ENCODE measurements at places on chromosomes 5 and 9.

DNA sequence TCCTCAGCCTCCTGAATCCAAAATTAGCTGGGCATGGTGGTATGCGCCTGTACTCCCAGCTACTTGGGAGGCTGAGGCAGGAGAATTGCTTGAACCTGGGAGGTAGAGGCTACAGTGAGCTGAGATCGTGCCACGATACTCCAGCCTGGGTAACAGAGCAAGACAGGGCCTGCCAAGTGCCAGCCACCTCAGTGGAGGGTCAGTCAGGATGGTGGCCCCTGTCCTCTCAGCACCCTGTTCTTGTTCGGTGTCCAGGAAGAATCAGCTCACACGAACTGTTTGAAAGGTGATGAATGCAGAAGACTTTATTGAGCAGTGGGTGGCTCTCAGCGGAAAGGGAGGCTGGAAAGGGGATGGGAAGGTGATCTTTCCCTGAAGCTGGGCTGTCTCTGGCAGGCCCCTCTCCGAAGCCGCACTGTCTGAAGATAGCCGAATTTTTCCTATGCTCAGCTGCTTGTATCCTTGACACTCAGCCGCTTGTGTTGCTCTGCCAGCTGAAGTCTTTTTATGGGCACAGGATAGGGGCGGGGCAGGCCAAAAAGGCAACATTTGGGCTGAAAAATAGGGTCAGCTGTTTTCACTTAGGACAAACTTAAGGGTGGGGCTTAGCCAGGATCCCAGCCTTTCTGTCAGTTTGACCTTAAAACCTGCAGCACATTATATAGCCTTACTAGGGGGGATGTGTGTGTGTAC lies 50.9 kb downstream of the UBE2R2 start:
- no peak for DNase-seq

- no peak for DNase-seq
Measured at GRCh38 chr9:84375954-84376353, 35.4 kb upstream of the SLC28A3 start.

- no peak for DNase-seq
Measured at GRCh38 chr9:95645579-95645978, 128.8 kb upstream of the PTCH1 start.

DNA sequence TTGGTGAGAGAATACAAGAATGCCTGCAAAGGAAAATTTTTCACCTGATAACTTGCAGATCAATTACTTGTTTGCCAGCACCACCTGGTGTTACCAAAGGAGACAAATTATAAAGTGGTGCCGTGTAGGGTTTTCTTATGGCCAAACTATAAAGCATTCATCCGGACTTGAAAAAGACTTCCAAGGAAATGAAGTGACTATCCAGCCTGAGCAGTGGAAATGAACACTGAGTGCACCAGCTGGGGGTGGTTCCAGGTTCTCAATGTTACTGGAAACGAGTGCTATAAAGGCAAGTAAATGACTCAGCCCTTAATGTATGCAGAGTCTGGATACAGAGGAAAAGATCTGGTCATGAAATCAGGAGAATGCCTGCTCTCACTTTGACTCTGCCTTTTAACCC lies 113.1 kb downstream of the DNAH5 start:
- no peak for DNase-seq

DNA sequence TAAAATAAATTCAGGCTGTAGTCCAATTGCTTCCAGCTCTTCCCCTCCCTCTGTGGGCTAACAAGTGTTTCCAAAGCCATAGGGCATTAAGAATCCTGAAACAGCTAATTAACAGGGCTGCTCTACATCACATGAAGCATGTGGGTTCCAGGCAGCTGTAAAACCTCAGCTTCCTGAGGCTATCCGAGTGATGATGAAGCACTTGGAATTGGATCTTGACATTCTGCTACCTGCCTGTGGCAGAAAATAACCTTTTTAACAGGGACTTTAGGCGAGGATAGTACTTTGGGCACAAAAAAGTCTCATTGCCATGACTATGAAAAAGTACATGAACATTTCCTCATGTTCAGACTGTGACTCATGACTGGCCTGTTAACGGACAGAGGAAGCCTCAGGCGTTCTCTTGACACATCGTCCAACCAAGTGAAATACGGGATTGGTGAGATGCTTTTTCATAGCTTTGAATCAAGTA lies 107.2 kb downstream of the PDE4D start:
- no peak for DNase-seq

DNA sequence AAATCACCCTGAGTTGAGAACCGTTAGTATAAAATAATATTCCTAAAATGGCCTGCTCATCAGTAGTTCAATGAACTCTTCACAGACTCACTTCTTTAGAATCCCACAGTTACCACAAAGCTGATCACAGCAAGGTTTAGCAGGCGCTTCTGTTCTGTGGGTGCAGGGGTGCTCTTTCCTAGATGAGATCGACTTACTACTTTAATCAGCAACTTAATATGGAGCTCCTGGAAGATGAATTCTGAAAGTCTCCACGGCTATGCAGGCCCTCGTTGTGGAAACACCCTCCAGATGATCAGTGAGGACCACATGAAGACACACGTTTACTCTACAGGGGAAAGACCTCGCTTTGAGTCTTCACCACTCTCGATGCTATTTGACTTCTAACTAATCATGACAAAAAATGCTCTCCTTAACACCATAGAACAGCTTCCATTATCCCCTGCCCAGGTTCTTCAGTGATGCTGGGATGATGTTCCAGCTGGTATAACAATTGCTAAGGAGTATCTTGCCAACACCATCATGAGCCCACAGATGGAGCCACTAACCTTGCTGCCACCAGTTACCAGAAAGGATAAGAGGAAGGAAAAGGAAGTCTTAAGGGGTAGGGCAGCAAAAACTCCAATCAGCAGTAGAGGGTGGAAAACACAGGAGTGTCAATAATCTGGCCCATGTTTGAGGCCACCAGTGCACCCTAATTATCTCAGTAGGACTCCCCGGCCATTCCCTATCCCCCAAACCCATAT lies 17.9 kb upstream of the GPX8 start:
- DNase-seq, result no peak

GRCh38 chr9:128420060-128420650 lies 502 bp upstream of the CERCAM start:
- peak; percentile 73 for DNase-seq

DNA sequence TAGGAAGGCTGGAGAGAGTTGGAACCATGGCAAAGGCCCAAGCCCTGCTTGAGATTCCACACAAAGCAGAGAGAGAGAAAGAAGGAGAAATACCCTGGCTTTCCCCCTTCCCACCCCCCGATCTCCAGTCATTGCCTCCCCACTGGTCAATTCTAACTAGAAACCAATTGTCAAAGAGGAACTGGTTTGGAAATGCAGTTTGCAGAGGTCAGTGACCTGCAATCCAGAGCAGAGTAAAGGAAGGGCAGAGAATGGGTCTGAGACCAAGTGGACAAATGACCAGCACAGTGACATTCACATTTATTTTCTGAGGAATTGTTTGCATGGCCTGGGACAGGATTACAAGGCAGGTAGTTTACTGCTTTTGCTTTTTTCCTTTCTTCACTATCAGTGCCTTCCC lies 37.5 kb upstream of the ZFYVE16 start:
- DNase-seq, result no peak

- no peak for DNase-seq
Measured at GRCh38 chr5:163596608-163597315, 91.3 kb downstream of the MAT2B start.

DNA sequence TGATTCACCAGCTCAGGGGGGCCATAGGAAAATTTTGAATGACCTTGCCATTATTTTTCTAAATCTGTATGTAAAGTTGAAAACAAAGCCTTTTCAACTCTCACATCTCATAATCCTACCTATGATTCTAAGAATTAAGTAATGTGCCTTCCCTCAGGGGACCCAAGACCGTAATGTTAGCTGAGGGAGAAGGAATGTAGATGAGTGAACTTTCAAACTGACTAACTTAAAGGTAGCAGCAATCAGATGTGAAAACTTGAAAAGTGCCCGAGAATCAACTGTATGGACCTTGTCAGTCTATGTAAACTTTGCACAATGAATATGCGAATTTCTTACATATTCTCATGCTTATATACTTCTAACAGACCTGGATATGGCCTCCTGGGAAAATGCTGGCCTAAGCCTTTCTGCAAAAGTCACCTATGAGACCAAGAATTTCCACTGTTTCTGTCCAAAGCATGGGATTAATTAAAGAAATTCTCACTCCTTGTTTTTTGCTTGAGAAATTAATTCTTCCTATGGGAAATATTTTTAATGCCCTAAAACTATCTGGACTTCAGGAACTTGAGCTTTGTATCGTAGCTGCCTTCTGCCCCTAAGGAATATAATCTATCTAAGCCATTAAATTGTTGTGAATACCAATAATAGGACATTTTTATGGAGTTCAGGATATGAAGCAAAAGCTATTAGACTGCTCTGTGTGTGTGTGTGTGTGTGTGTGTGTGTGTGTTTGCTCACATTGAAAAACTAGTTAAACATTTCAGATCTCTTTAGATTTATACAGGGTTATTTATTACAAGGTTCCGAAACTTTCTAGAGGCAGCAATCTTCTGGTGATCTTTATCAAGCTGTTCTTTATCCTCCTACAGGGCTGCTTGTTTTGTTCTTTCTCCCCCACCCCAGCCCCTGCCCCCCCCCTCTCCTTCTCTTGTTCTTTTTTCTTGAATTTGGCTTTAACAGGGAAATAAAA lies 169.1 kb upstream of the CLINT1 start:
- DNase-seq, result no peak

GRCh38 chr5:54764102-54765090 lies 221.0 kb downstream of the ESM1 start:
- no peak for DNase-seq

DNA sequence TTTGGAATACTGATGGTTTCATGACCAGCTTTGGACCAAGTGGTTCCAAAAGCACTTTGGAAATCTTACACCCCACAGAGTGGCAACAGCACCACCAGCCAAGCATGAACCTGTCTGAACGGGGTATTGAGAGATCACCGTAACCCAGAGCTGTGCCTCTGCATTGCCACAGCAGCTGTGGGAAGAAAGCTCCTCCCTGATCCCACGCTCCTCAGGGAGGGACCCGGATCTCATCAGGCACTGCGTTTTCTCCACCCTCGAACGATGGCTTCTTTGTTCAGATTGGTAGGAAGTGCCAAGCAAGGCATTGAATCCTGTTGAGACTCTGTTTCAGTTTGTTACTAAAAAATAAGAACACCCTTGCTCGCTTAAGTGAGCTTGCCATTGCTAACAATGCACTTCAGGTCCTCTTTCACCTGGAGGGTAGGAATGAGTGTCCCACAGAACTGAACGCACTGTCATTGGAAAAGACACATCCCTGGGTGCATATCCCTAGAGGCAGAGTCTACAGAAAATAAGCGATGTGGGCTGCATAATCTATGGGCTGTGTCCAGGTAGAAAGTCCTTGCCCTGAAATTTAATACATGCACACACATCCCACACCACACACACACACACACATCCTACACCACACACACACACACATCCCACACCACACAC lies 118.0 kb upstream of the ICE1 start:
- no peak for DNase-seq

DNA sequence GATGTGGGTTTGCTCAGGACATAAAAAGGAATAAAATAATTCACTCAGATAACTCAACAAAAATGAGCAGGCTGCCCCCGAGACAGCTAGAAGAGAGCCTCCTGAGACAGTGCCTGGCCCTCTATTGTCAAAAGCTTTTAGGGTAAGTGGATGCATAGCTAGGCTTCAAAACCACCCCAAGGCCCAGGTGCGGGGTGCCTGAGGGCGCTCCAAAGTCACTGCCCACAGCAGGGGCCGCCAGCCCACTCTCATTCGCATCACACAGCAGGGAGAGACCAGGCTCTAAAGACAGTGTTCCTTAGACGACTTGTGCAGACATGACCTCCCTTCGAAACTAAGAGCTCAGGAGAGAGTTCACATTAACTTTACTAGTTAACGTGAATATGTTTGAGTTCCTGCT lies 271.5 kb downstream of the FSTL4 start:
- DNase-seq, result no peak

DNA sequence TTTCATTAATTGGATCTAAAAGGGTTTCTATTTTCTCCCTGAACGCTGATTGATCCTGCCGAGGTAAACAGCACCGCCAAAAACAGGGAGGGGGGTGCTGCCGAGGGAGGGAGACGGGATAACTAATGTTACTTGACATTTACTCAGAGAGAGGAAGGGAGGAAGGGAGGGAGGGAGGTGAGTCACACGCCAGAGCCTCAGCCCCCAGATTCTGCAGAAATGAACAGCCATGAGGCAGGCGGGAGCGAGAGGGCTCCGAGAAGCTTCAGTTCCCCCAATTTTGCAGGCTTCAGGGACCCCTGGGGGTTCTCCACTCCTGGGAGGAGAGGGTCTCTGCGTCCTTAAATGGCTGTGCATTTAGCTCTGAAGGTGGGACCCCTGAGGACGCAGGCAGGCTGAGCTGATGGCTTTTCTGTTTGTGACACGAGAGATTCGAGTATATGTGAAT lies 59.1 kb upstream of the IER5L start:
- no peak for DNase-seq

- DNase-seq, result no peak
Measured at GRCh38 chr9:68771376-68771775, 66.3 kb downstream of the PIP5K1B start.

DNA sequence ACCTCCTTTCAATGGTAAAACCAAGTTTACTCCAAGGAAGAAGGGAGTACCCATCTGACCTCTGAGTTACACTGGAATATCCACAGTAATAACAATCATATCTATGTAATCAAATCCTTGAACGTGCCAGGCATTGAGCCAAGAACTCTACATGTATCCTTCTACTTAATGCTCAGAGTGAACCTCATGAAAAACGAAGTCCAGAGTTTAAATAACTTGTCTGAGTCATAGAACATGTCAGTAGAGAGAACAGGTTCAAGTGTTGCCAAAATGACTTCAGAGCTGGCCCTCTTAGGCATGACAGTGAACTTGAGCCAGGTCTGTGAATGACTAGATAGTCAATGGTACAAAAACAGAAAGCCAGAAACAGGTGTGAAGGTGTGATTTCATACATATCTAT lies 164.1 kb upstream of the ZNF618 start:
- no peak for DNase-seq

GRCh38 chr9:128341435-128341849 lies 1.1 kb downstream of the SLC27A4 start:
- DNase-seq, result peak; percentile 84

DNA sequence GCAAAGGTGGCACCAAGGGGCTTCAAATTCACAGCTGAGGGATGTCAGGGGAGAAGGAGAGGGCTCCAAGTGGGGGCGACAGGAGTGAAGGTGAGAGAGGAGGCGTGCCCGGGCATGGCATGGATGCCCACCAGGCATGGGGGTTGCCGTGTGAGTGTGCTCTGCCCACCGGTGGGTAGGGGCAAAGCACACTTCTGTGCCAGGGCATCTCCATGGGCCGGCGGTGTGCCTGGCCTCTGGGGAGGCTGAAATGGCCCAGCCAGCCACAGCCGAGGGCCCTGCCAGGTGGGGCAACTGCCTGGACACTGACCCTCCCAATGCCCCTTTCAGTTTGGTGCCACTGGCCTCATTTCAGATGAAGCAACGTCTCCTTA lies 14.0 kb upstream of the RNU6ATAC start:
- DNase-seq, result peak; percentile 11

- DNase-seq, result no peak
Measured at GRCh38 chr5:150860246-150860821, 14.0 kb downstream of the IRGM start.
